AG20443 (cell line): ENCODE measurements at places on chromosomes 6 and 20.

DNA sequence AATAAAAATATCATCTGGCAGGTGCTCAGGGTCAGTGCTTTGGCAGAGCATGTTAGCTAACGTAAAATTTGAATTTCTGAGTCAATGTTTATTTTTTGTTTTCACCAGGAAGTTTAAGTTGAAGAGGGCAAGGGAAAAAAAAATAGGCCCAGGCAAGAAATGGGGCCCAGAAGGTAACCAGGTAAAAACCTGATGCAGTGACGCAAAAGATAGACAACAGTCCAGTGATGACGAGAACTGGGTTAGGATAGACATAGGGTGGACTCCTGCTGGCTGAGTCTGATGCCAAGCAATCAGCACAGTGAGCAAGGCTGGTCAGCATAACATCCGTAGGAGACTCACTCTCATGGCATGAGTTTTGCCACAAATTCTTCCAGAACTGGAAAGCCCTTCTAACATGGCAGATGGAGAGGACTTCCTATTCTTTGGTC is 42.2 kb downstream of the ZHX3 start:
- peak; percentile 83 for DNase-seq

DNA sequence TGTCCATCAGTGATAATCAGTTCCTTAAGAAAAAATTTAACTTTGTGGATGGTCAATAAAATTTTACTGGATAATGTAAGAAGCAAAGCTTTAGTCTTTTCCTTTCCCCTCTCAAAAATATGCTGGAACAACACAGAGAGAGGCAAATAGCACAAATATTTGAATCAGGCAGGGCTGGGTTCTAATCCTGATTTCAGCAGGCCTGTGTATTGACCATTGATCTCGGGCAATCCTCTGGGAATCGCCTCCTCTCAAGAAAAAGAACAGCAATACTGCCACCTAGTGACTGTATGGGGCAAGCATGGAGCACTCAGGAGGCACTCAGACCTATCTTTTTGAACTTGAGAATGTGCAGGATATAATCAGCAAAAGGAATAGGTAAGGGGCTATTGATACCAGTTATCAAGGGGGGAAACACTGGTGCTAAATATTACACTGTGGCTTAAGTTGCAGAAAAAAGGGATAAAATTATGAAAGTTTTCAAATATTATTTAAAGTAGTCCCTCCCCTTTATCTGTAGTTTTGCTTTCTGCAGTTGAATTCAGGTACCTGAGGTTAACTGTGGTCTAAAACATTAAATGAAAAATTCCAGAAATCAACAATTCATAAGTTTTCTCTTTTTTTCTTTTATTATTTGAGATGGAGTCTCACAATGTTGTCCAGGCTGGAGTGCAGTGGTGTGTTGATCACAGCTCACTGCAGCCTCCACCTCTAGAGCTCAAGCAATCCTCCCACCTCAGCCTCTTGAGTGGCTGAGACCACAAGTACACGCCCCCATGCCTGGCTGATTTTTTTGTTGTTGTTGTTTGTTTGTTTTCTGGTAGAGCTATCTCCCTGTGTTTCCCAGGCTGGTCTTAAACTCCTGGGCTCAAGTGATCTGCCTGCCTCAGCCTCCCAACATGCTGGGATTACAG is 91.8 kb upstream of the NHSL1 start:
- peak; percentile 80 for DNase-seq

DNA sequence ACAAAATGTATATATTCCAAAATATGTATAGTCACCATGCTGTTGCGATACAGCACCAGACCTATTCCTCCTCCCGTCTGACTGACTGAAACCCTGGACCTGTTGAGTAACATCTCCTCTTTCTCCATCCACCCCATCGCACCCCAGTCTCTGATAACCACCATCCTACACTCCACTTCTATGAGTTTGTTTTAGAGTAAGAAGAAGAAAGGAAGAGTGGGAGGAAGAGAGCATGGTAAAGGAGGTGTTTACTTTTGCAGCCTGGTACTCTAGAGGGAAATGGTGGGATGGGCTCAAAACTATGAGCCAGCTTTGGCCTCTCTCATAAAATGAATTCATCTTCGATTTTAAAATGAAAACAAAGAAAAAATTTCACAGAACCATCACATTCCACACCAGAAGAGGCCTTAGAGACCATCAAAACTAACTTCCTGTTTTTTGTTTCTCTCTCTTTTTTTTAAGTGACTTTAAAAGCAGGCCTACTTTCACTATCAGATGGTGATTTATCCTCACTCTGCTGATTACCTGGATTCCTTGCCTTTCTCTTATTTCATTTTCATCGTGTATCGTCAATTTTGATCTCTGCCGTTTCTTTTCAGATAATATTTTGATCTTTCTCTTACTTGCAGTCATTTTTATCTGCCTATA is 16.8 kb upstream of the FUCA2 start:
- DNase-seq: no peak

GRCh38 chr20:50865591-50865990 is 65.6 kb downstream of the ADNP start:
- DNase-seq: no peak

DNA sequence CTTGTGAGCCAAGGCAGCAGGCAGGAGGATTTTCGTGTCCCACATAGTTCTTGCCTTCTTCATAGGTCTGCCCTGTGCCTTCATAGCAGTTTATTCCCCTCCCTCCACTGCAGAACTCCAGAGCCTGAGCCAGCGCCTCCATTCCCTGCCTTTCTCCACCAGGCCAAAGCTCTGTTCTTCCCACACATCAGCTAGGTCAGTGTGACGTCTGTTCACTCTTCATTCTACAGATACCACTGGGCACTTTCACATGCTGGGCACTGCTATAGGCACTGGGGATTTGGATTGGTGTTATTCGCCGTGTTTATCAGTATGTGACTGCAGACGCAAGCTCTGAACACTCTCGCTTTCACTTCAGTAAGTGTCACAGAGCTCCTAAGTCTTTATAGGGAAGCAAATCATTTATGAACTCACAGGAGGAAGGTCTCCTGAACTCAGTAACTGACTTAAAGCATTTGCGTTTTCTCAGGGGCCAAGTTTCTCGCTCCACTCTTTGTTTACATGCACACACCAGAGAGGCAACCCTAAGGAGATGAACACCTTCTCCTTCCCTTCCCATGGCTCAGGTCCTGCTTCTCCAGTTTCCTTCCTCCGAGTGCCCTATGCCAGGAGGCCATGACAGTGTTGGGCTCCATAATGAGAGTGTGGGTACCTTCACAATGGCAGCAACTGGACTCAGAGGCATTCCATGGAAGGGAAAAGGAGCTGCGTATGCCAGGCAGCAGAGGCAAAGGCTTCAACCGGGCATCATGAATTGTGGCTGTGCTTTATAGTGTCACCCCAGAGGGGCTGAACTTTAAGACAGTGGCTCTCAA is 6.3 kb upstream of the APMAP start:
- no peak for DNase-seq

- peak; percentile 43 for DNase-seq
Observed at GRCh38 chr6:13407709-13408695, 79.4 kb downstream of the GFOD1 start.

- DNase-seq: no peak
Observed at GRCh38 chr6:27829453-27830211, 82.6 kb downstream of the OR2B2 start.

GRCh38 chr6:83378621-83379388 is 52.0 kb downstream of the ME1 start:
- DNase-seq: peak; percentile 39

GRCh38 chr6:10033223-10033829 is 381.5 kb downstream of the TFAP2A start:
- DNase-seq: no peak

DNA sequence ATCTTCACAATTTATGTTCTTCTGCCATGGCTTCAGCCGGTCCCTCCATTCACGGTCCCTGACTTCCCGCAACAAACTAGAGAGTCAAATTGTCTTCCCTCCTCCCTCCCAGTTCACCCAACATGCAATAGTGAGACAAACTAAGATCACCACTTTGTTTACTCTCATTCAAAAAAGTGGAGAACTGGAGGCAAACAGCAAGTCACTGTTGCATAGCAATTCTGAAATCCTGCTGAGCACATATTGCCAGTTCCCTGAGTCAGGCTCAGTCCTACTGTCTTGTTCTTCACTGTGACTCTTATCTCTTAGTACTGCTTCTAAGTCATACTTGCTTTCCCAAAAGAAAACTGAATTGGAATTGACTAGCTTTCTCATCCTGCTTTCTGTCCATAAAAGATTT is 287.2 kb upstream of the SASH1 start:
- no peak for DNase-seq

DNA sequence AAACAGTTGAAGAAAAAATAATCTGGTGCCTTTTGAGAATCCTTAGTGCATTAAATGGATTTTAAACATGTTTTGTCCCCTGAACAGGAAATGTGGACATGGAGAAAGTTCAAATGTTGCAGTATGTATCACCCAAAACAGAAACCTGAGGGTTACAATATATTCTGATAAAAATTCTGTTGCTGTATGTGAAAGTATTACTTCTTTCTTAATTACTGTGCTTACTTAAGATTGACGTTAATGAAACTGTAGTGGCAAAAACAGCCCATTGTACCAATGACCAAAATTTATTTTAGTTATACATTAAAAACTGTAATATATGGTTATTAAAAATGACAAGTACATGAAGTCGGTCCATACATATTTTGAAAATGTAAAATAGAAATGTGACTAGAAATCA is 100.6 kb downstream of the PRDM1 start:
- DNase-seq: no peak

GRCh38 chr20:9627219-9627618 is 112.8 kb downstream of the LAMP5 start:
- DNase-seq: no peak

- DNase-seq: peak; percentile 45
Observed at GRCh38 chr6:132683543-132683942, 24.6 kb upstream of the TAAR1 start.

GRCh38 chr6:137830511-137830911 is 36.5 kb upstream of the TNFAIP3 start:
- no peak for DNase-seq

DNA sequence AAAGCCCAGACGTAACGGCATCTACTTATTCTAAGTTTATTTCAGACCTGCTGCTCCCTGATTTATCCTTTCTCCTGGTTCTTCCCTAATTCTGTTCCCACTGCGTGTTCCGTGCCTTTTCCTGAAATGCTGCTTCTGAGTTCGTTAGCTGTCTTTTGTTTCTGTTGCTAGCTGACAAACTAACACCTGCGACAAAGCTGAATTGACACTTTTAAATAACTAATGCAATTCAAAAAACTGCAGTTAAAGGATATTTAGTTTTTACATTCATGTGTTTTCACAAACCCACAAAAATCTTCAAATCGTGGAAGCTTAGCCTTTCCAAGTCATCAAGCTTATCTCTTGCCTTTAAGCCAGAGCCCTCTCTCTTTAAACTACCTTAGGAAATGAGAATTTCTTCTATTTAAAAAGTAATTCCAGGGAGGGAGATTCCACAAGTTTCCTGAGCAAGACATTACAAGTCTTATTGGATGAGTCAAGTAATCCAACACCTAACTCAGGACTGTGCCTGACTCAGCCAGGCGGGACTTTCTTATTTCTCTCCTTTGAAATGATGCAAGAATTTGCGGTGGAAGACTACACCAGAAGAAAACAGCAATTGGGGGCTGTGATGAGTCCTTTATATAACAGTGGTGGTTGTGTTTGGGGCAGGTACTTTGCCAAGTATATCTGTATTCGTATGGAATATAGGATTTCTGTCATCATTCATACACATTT is 6.3 kb downstream of the ADTRP start:
- peak; percentile 84 for DNase-seq

GRCh38 chr6:2914318-2914660 is 11.2 kb upstream of the SERPINB9 start:
- no peak for DNase-seq

- no peak for DNase-seq
Observed at GRCh38 chr20:62682912-62683517, 25.6 kb upstream of the NTSR1 start.

- DNase-seq: peak; percentile 62
Observed at GRCh38 chr6:28606424-28607391, 81.0 kb downstream of the GPX5 start.

GRCh38 chr6:14502551-14502950 is 385.0 kb downstream of the CD83 start:
- DNase-seq: no peak

DNA sequence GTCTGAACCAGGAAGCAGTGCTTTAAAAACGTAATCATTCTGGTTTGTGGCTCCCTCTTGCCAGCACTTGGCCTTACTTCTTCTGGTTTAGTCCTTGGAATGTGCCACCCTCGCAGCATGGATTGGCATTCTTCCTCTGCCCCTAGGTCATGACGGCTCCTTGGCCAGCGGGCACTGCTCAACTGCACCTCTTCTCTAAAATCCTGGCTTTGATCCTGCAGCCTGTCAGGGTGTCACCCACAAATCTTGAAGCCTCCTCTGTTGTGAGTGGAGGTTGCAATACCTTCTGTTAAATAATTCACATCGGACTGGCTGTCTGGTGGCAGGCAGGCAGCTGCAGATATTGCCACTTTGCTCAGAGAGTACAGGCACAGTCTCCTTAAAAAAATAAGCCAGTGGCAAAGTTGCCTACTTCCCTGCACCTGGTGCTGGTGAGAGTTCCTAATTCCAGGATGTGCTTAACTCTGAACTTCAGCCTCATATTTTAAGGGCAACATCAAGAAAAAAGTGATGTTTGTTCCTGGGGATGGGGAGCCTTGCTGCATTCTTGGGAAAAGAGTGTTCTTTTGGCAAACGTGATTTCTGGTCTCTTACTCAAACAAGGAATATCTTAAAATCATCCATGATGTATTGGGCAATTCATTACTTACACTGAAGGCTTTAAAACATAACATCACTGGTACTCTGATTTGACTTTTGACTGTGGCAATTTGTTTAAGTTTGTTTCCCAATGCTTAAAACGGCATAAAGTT is 179.8 kb downstream of the FOXA2 start:
- no peak for DNase-seq

GRCh38 chr6:162151021-162151665 is 576.4 kb downstream of the PRKN start:
- peak; percentile 15 for DNase-seq

GRCh38 chr6:149934249-149935156 is 7.3 kb upstream of the ULBP2 start:
- DNase-seq: peak; percentile 54

GRCh38 chr6:7785243-7786035 is 59.5 kb downstream of the BMP6 start:
- no peak for DNase-seq

DNA sequence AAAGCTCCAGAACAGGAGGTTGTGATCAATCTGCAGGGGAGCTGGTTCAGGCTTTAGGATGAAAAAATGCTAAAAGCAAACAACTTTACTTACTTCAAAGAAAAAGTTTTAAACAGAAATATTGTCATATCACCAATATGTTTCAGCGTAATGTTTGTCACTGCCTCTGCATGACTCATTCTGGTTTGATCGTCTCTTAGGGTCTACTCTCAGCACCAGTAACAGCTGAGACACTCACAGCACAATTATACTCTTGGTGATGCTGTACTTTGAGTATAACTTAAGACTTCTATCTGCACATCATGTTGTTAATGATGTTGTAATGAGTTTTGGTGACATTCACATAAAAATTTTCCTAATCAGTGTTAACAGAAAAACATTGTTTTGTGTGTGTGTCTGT is 665.4 kb downstream of the EPM2A start:
- no peak for DNase-seq

GRCh38 chr6:66985816-66986215 is 1278.8 kb upstream of the EYS start:
- DNase-seq: no peak

- DNase-seq: no peak
Observed at GRCh38 chr20:19099596-19100545, 112.6 kb upstream of the SLC24A3 start.
